ENCODE measurements at places on chromosomes 12 and 14. TPM values are rescaled to one million over a fixed set of nuclear protein-coding genes. Genes with fewer than 3 reads are reported as not detected.

- H3K36me3 ChIP-seq: no peaks in the 10 kb centered on the region
- H3K4me3 ChIP-seq: no peak overlapping the region
- H3K27ac ChIP-seq: no peak overlapping the region
- DNase-seq: no peak
- no peaks in the 10 kb centered on the region for H3K27me3 ChIP-seq
These were observed 166.5 kb upstream of the GSC start for GRCh38 chr14:94936401-94936892.

- H3K27ac ChIP-seq: no peak overlapping the region
- H3K4me3 ChIP-seq: no peak overlapping the region
- H3K27me3 ChIP-seq: peaks cover 2% of the 10 kb centered on the region
- no peaks in the 10 kb centered on the region for H3K4me1 ChIP-seq
- H3K36me3 ChIP-seq: no peaks in the 10 kb centered on the region
These were observed 11.5 kb upstream of the OR11G2 start for GRCh38 chr14:20179218-20179617.

GRCh38 chr14:75854111-75854799, 127.5 kb downstream of the TGFB3 start:
- no peaks in the 10 kb centered on the region for H3K4me1 ChIP-seq
- no peak for DNase-seq
- H3K4me3 ChIP-seq: no peak overlapping the region
- H3K36me3 ChIP-seq: peaks cover 5% of the 10 kb centered on the region
- H3K27ac ChIP-seq: no peak overlapping the region

- no peak overlapping the region for H3K27ac ChIP-seq
- no peaks in the 10 kb centered on the region for H3K27me3 ChIP-seq
- no peaks in the 10 kb centered on the region for H3K36me3 ChIP-seq
These were observed 271.4 kb downstream of the BTG1 start for GRCh38 chr12:91874086-91874865.

GRCh38 chr12:70733385-70733784, 96.2 kb upstream of the PTPRB start:
- no peak overlapping the region for H3K27ac ChIP-seq
- H3K27me3 ChIP-seq: no peaks in the 10 kb centered on the region
- H3K4me3 ChIP-seq: no peak overlapping the region
- no peaks in the 10 kb centered on the region for H3K4me1 ChIP-seq

Gene MANSC4
- total RNA-seq: not detected

DNA sequence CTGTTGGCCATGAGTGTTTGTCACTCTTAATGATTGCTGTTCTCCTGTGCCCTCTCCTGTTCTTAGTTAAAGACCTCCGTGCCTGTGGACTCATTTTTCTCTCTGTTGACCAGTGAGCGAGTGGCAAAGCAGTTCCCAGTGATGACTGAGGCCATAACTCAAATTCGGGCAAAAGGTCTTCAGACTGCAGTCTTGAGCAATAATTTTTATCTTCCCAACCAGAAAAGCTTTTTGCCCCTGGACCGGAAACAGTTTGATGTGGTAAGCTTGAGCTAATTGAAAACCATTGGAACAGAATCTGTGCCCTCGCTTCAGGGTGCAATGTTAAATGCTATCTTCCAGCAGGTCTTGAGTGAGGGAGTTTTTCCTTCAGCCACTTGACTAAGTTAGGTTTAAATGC, 19.8 kb downstream of the ACAD10 start:
- H3K36me3 ChIP-seq: peaks cover 66% of the 10 kb centered on the region
- DNase-seq: no peak
- H3K27ac ChIP-seq: no peak overlapping the region
- no peaks in the 10 kb centered on the region for H3K4me1 ChIP-seq

- no peak overlapping the region for H3K27ac ChIP-seq
- peaks cover 6% of the 10 kb centered on the region for H3K27me3 ChIP-seq
- H3K36me3 ChIP-seq: no peaks in the 10 kb centered on the region
These were observed 79.9 kb downstream of the NEDD1 start for GRCh38 chr12:96986883-96987523.

DNA sequence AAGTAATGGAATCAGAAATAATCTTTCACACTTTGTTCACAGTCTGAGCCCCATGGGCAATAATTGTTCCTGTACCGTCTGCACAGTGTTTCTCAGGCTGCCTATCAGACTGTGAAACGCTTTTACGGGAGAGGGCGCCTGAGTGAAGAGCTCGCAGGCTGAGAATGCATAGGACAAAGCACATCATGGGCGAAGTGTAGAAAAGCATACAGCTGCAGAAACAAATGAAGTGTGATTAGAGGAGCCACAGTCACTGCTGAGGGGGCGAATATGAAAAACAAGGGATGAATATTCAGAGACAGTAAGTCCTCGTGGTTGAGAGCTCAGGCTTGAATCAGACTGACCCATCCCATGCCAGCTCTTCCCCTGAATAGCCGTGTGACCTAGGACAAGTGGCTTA, 438.4 kb upstream of the DCN start:
- DNase-seq: no peak
- peaks cover 13% of the 10 kb centered on the region for H3K27me3 ChIP-seq
- no peak overlapping the region for H3K27ac ChIP-seq

Gene TAS2R42
- not detected for total RNA-seq

DNA sequence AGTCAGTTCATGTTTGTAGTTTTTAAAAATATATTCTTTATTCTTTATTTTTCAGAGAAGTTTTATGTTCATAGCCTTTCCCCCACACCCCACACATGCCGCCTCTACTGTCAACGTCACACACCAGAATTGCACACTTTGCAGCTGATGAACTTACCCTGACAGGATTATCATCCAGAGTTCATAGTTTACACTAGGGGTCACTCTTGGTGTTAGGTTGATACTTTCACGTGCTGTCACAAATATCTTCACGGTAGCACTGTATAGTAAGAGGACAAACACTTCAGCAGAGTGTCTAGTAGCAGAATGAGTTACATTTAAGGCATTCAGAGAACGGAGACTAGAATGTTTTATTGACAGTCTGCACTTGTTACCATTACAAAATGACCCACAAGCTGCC, 5.1 kb downstream of the DPPA3 start:
- no peak overlapping the region for H3K27ac ChIP-seq
- H3K4me1 ChIP-seq: no peaks in the 10 kb centered on the region

- peaks cover 3% of the 10 kb centered on the region for H3K27me3 ChIP-seq
- DNase-seq: no peak
- H3K36me3 ChIP-seq: no peaks in the 10 kb centered on the region
- H3K4me3 ChIP-seq: no peak overlapping the region
These were observed 37.9 kb downstream of the A2ML1 start for GRCh38 chr12:8860165-8860961.

DNA sequence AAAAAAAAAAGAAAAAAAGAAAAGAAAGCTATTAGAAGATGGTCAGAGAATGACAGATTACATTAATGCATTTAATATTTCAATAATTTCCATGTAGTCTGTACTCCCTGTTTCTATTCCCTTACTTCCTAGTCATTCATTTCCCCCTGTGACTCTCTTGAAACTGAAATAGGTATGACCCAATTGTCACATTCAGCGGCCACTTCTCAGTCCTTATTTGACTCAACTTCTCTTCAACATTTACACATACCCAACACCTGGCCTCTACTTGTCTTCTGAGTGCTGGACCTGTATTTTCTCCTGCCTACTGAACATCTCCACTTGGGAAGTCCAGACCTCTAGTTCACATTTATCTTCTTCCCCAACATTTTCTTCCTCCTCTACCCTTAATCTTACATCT, 7.2 kb downstream of the EEA1 start:
- DNase-seq: no peak
- peaks cover 14% of the 10 kb centered on the region for H3K36me3 ChIP-seq
- peak overlapping the region; percentile 8 for H3K27ac ChIP-seq
- H3K27me3 ChIP-seq: no peaks in the 10 kb centered on the region
- H3K4me3 ChIP-seq: no peak overlapping the region
- H3K4me1 ChIP-seq: peaks cover 23% of the 10 kb centered on the region

DNA sequence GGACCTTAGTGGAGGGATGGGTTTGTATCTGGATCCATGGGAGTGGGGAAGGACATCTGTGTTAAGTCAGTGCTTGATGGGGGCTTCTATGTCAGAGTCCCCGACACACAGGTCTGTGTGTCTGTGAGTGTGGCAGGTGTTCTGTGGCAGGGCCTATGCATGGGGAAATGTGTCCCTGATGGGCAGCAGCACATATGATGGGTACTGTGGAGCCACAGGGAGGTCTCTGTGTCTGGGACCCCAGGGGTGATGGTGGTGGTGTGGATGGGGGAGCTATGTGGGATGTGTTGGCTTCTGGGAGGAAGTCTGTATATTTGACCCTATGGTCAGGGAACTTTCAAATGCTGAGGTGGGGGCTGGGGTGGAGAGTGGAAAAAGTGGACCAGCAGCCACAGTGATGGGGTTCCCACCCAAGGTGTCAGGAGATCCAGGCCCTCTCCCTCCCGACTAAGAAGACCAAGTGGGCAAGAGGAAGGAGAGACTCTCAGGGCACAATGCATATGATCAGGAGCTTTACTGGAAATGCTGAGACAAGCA, 16.5 kb downstream of the KRT7 start:
- H3K4me1 ChIP-seq: no peaks in the 10 kb centered on the region
- H3K4me3 ChIP-seq: no peak overlapping the region
- peaks cover 35% of the 10 kb centered on the region for H3K27me3 ChIP-seq

DNA sequence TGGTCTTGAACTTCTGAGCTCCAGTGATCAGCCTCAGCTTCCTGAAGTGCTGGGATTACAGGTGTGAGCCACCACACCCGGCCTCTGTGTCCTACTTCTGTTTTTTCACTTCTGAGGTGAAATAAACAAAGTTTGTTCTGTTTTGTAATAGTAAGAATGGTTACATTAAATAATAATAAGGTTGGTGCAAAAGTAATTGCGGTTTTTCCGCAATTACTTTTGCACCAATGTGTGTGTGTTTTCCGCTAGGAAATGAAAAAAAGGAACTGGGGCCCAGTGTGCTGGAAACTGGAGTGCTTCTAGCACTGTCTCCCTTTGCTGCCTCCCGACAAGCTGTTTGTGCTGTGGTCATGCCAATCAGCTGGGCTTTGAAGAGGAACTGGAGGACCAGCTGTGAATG, 140.9 kb downstream of the NTS start:
- H3K27me3 ChIP-seq: no peaks in the 10 kb centered on the region
- H3K4me1 ChIP-seq: no peaks in the 10 kb centered on the region
- no peaks in the 10 kb centered on the region for H3K36me3 ChIP-seq
- H3K27ac ChIP-seq: no peak overlapping the region
- DNase-seq: no peak

Gene RAB3IP
- total RNA-seq: 37.9 TPM

DNA sequence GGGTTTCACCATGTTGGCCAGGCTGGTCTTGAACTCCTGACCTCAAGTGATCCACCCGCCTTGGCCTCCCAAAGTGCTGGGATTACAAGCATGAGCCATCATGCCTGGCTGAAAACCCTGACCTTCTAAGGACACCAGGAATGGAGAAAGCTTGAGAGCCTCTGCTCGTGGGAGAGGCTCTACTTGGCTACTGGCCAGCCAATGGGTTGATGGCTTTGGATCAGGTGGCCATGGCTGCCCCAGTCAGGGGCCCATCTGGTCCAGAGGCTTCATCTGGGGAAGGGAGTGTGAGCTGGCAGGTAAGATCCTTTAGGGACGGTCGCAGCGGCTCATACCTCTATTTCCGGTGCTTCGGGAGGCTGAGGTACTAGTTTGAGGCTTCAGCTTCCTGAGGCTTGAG, 42.5 kb upstream of the PPP1CC start:
- H3K4me3 ChIP-seq: no peak overlapping the region
- H3K27ac ChIP-seq: no peak overlapping the region
- H3K27me3 ChIP-seq: no peaks in the 10 kb centered on the region
- H3K4me1 ChIP-seq: peaks cover 3% of the 10 kb centered on the region
- H3K36me3 ChIP-seq: no peaks in the 10 kb centered on the region

DNA sequence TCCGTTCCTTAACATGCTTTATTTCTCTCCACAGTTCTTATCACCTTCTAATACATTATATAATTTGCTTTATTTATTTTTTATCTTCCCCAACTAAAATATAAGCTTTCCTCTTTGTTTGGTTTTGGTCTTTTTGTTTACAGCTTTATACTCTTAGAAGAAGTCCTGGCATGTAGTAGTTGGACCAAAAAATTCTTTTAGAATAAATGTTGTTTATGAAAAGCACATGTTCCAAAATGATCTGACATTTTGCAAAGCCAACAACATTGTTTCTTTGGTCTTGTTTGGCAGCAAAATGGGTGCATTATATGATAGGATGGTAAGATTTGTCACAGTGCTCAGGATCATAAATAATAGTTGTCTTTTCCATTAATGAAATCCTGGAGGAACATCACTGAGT, 312.5 kb downstream of the LRIG3 start:
- no peak overlapping the region for H3K27ac ChIP-seq
- no peaks in the 10 kb centered on the region for H3K4me1 ChIP-seq
- no peaks in the 10 kb centered on the region for H3K36me3 ChIP-seq
- DNase-seq: no peak

GRCh38 chr14:24483604-24484252, 24.3 kb downstream of the CMA1 start:
- no peak for DNase-seq
- no peaks in the 10 kb centered on the region for H3K27me3 ChIP-seq
- no peaks in the 10 kb centered on the region for H3K36me3 ChIP-seq
- H3K4me1 ChIP-seq: peaks cover 20% of the 10 kb centered on the region
- H3K27ac ChIP-seq: no peak overlapping the region
- peak overlapping the region; percentile 19 for H3K4me3 ChIP-seq

DNA sequence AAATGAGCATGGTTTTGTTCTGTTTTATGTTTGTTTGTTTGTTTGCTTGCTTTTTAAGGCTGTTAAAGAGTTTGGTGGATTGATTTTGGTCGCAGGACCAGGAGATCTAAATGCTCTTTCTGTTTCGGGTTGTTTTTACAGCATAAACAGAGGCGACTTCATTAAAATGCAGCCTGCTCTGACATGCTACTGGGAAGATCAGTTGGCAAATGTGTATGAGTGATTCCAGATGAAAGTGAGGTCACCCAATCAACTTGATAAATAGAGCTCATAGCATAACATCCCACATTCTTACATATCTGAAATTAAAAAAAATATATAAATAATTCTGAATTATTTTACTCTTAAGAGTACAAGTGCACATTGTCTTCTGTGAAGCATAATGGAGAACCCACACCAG, 947.7 kb downstream of the GALC start:
- H3K36me3 ChIP-seq: no peaks in the 10 kb centered on the region
- DNase-seq: no peak
- H3K27me3 ChIP-seq: no peaks in the 10 kb centered on the region
- H3K4me1 ChIP-seq: no peaks in the 10 kb centered on the region

DNA sequence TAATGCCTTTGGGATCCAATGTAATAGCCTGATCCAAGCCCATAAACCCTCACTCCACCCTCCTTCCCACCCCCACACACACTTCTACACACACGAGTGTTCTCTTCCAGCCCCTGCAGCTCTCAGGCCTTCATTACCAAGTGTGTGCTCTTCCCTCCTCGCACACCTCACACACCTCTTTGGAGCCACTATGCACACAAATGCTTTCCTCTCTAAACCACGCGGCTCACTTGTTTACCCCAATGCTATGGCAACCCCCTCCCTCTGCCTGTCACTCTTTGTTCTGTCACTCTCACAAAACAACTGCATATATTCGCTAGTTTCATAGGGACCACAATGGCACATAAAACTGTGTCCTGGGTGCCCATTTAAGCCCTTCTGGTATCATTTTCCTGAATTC, 35.1 kb downstream of the PPP2R5E start:
- no peak for DNase-seq
- no peak overlapping the region for H3K4me3 ChIP-seq
- H3K4me1 ChIP-seq: peaks cover 47% of the 10 kb centered on the region
- peak overlapping the region; percentile 46 for H3K27ac ChIP-seq
- peaks cover 30% of the 10 kb centered on the region for H3K36me3 ChIP-seq

GRCh38 chr12:51621156-51621922, 30.3 kb downstream of the SCN8A start:
- H3K36me3 ChIP-seq: peaks cover 4% of the 10 kb centered on the region
- DNase-seq: no peak
- H3K27ac ChIP-seq: no peak overlapping the region

- H3K4me3 ChIP-seq: no peak overlapping the region
- no peaks in the 10 kb centered on the region for H3K4me1 ChIP-seq
- peaks cover 3% of the 10 kb centered on the region for H3K27me3 ChIP-seq
These were observed 48.4 kb downstream of the PHETA1 start for GRCh38 chr12:111320258-111321050.

Gene LIN7A
- total RNA-seq: not detected
